ENCODE measurements at places on chromosomes 2 and 18. TPM values are rescaled to one million over a fixed set of nuclear protein-coding genes. Genes with fewer than 3 reads are reported as not detected.

KIAA2012 gene
- total RNA-seq: not detected

CAPN13 gene
- not detected for total RNA-seq

AKAIN1 gene
- total RNA-seq: not detected

SERPINB2 gene
- not detected for total RNA-seq

C2orf80 gene
- not detected for total RNA-seq

NLRC4 gene
- total RNA-seq: 0.19 TPM

SOX11 gene
- not detected for total RNA-seq

DSEL gene
- total RNA-seq: not detected

SNTG2 gene
- 0.14 TPM for total RNA-seq

SERPINB10 gene
- not detected for total RNA-seq

SLC4A1AP gene
- total RNA-seq: 27.1 TPM

SLC40A1 gene
- total RNA-seq: 0.78 TPM

SLC19A3 gene
- not detected for total RNA-seq

CD226 gene
- 121 TPM for total RNA-seq

DNA sequence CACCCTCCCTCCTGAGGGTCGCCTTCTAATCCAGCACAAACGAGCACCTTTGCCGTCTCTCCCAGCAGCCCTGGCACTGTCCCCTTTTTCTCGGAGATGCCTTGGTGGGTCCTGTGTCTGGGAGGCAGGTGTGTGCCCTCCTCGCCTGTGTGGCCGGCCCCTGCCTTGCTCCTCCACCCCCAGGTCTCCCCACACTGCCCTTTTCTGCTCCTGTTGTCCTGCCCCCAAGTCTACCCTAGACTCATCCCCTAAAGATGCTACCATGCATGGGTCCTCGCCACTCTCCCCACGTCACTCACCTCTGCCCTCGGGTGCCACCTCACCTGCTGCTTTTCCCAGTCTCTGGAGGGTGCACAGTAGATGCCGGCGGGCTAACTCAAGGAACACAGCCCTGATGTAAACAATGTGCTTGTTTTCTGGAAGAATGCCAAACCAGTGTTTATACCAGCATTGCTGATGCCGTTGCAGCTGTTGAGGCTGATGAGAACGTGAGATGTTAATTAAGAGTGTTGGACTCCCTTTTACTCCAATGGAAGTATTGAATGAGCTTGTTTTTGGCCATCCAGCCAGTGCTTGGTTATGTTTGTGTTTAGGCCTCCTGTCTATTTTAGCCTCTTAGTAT, 223.1 kb downstream of the AGAP1 start:
- no peaks in the 10 kb centered on the region for H3K4me1 ChIP-seq
- no peaks in the 10 kb centered on the region for H3K27me3 ChIP-seq
- DNase-seq: no peak
- H3K27ac ChIP-seq: no peak overlapping the region
- H3K36me3 ChIP-seq: no peaks in the 10 kb centered on the region

GRCh38 chr2:138333677-138334076, 167.9 kb upstream of the SPOPL start:
- H3K4me3 ChIP-seq: no peak overlapping the region
- H3K27me3 ChIP-seq: no peaks in the 10 kb centered on the region
- DNase-seq: no peak
- no peaks in the 10 kb centered on the region for H3K36me3 ChIP-seq
- H3K4me1 ChIP-seq: no peaks in the 10 kb centered on the region

- no peaks in the 10 kb centered on the region for H3K4me1 ChIP-seq
- H3K27ac ChIP-seq: no peak overlapping the region
- no peaks in the 10 kb centered on the region for H3K27me3 ChIP-seq
- DNase-seq: no peak
Measured at GRCh38 chr18:8081267-8081666, 514.2 kb downstream of the PTPRM start.

DNA sequence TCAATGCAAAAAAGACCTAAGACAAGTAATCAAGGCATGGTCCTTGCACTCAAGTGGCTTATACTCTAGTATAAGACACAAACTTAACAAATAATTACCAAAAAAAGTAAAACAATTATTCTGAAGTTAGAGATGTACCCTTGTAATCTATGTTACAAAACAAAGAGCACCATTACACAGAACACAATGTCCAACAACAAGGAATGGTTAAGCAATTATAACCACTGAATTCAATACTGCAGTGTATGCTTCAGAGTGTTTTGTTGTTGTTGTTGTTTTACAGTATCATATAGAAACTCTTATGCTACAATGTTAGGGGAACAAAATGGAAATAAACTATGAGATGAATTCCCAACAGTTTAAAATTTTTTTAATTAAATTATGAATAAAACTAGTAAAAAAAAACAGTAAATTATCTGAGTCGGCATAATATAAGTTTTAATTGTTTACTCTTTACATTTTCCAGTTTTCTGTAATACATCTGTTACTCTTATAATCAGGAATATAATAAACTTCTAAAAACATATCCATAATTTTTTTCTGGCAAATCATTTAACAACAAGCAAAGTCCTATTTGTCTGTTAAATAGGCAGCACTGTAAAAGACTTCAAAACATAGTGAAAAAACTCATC, 29.2 kb downstream of the ROCK2 start:
- H3K27me3 ChIP-seq: peaks cover 2% of the 10 kb centered on the region
- no peak overlapping the region for H3K4me3 ChIP-seq
- no peak for DNase-seq
- no peaks in the 10 kb centered on the region for H3K4me1 ChIP-seq
- H3K36me3 ChIP-seq: peaks cover 7% of the 10 kb centered on the region

- no peak for DNase-seq
- no peak overlapping the region for H3K27ac ChIP-seq
- H3K4me1 ChIP-seq: peaks cover 4% of the 10 kb centered on the region
- no peaks in the 10 kb centered on the region for H3K36me3 ChIP-seq
Measured at GRCh38 chr2:74816540-74817303, 17.2 kb upstream of the HK2 start.

DNA sequence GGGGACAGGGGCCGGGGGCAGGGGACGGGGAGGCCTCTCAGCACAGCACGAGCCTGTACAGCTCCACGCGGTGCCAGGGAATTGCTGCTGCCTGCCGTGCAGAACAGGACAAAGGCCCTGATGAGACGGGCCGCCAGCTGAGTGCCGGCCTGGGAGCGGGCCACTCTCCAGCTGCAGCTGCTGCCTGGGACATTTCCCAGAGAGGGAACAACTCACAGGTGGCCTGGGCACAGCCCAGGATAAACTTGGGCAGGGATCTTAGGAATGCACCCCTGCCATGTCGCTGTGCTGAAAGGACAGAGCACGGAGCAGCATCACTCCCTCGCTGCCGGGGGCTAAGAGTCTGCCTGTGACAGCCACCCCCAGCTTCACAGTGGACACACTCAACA, 38.8 kb downstream of the CENPO start:
- H3K27me3 ChIP-seq: no peaks in the 10 kb centered on the region
- no peak overlapping the region for H3K27ac ChIP-seq
- DNase-seq: no peak
- H3K36me3 ChIP-seq: peaks cover 23% of the 10 kb centered on the region

- no peak overlapping the region for H3K27ac ChIP-seq
- DNase-seq: no peak
- peaks cover 43% of the 10 kb centered on the region for H3K27me3 ChIP-seq
- no peaks in the 10 kb centered on the region for H3K36me3 ChIP-seq
Measured at GRCh38 chr2:158199928-158200650, 98.4 kb downstream of the UPP2 start.

DNA sequence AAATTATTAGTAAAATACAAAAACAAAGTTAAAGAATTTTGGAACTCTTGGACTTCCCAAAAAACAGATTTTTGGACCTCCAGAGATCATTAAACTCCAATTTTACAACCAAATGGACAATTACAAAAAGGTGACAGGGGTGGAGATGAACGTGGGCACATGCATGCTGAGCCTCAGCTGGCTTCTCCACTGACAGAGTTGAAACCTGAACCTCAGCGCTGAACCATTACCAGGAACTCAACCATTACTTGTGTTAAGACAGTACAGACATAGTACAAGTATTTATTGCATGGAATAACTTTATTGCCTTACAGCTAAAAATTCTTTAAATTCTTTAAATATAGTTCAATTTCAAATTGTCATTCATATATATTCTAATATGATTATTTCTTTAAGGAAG, 33.0 kb upstream of the KIDINS220 start:
- H3K4me1 ChIP-seq: no peaks in the 10 kb centered on the region
- no peak overlapping the region for H3K27ac ChIP-seq
- no peak overlapping the region for H3K4me3 ChIP-seq
- H3K36me3 ChIP-seq: no peaks in the 10 kb centered on the region
- peaks cover 3% of the 10 kb centered on the region for H3K27me3 ChIP-seq
- DNase-seq: no peak

GRCh38 chr2:163800951-163801381, 65.2 kb upstream of the FIGN start:
- H3K4me1 ChIP-seq: no peaks in the 10 kb centered on the region
- no peak for DNase-seq
- no peak overlapping the region for H3K4me3 ChIP-seq

- no peaks in the 10 kb centered on the region for H3K27me3 ChIP-seq
- H3K27ac ChIP-seq: no peak overlapping the region
- DNase-seq: no peak
Measured at GRCh38 chr18:5516841-5517240, 27.0 kb downstream of the EPB41L3 start.

DNA sequence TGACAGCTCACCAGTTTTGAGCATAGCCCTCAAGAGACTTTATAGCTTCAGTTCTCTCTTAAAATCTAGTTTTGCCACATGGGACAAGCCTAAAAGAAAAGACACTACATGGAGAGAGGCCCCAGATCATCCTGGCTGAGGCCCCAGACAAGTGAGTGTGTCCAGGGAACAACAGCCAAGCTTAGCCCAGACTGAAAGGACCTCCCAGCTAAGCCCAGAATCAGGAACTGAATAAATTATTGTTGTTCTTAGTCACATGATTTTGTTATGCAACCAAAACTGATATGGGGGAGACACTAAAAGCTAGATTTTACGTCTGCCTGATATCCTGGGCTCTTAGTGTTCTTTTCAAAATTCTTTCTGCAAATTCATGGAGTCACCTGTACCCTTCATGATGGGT, 29.3 kb upstream of the LBH start:
- no peak for DNase-seq
- H3K36me3 ChIP-seq: no peaks in the 10 kb centered on the region
- H3K4me3 ChIP-seq: no peak overlapping the region
- H3K27ac ChIP-seq: no peak overlapping the region
- H3K4me1 ChIP-seq: no peaks in the 10 kb centered on the region
- H3K27me3 ChIP-seq: peaks cover 7% of the 10 kb centered on the region

DNA sequence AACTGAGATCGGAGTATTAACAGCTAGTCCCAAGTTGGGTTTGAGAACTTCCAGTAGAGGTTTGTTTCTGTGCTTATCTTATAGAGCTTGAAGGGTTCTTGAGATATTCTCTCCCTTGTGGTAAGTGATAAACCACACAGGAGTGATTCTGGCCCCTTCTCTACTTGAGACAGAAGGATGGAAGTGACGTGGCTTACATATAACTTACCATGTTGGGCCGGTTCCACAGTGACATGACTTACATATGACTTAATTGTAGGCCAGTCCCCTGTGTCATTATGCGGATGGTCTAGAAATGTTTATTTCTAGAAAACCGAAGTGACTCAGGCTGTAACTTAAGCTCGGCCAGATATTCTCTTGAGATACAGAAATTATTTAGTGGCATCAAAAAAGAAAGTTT, 62.7 kb downstream of the TRAPPC12 start:
- no peak overlapping the region for H3K27ac ChIP-seq
- DNase-seq: no peak
- peaks cover 15% of the 10 kb centered on the region for H3K36me3 ChIP-seq
- H3K4me1 ChIP-seq: no peaks in the 10 kb centered on the region
- H3K4me3 ChIP-seq: no peak overlapping the region
- H3K27me3 ChIP-seq: no peaks in the 10 kb centered on the region

DNA sequence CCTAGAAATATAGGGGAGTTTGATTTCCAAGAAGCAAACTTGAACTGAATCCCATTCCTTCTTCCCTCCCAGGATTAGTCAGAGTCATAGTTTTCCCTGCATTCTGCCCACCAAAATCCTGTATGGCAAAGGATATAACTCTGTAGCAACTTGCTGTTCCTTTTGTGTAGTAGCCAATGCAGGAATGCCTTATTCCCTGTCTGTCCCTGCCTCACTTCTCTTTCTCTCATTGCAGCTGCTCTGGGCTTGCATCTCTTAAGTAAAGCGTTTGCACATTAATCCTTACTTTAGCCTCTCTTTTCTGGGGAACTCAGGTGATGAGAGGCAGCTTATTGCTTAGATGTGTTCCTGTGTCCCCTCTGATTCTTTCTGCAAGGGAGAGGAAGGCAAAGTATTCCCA, 333.1 kb upstream of the VWC2L start:
- no peak for DNase-seq
- H3K4me3 ChIP-seq: no peak overlapping the region
- no peak overlapping the region for H3K27ac ChIP-seq
- no peaks in the 10 kb centered on the region for H3K36me3 ChIP-seq

GRCh38 chr2:101792208-101792607, 94.7 kb downstream of the MAP4K4 start:
- H3K4me3 ChIP-seq: no peak overlapping the region
- no peak overlapping the region for H3K27ac ChIP-seq
- DNase-seq: no peak
- no peaks in the 10 kb centered on the region for H3K27me3 ChIP-seq

DNA sequence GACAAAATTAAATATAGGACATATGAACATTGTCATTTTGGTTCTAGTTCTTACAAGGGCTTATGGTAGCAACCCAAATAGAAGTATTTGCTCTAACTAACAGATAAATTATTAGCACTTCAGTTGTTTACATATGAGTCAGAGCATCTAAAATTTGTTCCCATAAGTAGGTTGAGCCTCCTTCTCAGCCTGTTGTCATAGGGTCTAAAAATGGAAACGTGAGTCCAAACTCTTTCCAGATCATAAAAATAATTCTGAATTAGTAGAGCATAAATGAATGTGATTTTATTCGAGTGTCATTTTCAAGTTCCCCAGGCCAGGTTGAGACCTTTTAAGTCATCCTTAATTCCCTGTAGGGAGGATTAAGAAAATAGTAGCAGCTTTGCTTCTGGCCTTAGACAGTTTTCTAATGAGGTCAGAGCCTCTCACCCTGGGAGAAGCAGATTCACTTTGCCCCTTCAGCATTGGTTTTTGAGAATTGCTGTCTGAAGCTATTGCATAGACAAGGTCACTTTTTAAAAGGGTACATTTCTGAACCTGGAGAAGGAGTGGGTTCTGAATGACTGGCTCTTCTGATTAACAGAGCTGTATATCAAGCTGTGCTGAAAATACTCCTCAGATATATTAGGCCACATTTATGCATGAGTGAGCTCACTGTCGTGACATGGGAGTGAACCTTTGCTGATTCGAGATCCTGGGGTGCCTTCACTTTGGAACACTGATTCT, 164.3 kb downstream of the NEDD4L start:
- H3K27me3 ChIP-seq: peaks cover 5% of the 10 kb centered on the region
- H3K4me3 ChIP-seq: no peak overlapping the region
- no peak overlapping the region for H3K27ac ChIP-seq
- no peak for DNase-seq

- H3K4me1 ChIP-seq: no peaks in the 10 kb centered on the region
- no peaks in the 10 kb centered on the region for H3K27me3 ChIP-seq
- no peak overlapping the region for H3K4me3 ChIP-seq
Measured at GRCh38 chr18:11454040-11454439, 155.4 kb upstream of the SLC35G4 start.

- no peaks in the 10 kb centered on the region for H3K27me3 ChIP-seq
- no peak overlapping the region for H3K27ac ChIP-seq
- DNase-seq: no peak
- no peak overlapping the region for H3K4me3 ChIP-seq
Measured at GRCh38 chr2:159851941-159852340, 53.9 kb upstream of the CD302 start.

All from activated CD4-positive, alpha-beta T cell treated with anti-CD3 and anti-CD28 coated beads, Interleukin-2, amount 10 ng/mL, durations not matched to agents 24 days and 14 days (primary cell).